ENCODE measurements at places on chromosomes 7 and 10.

DNA sequence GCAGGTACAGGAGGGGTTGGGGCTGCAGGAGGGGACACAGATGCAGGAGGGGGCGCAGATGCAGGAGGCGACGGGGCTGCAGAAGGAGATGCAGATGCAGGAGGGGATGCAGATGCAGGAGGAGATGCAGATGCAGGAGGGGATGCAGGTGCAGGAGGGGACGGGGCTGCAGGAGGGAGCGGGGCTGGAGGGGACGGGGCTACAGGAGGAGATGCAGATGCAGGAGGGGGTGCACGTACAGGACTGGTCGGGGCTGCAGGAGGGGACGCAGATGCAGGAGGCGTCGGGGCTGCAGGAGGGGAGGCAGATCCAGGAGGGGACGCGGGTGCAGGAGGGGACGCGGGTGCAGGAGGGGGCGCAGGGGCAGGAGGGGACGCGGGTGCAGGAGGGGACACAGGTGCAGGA lies 66.5 kb downstream of the VWA2 start:
- no peak for DNase-seq

DNA sequence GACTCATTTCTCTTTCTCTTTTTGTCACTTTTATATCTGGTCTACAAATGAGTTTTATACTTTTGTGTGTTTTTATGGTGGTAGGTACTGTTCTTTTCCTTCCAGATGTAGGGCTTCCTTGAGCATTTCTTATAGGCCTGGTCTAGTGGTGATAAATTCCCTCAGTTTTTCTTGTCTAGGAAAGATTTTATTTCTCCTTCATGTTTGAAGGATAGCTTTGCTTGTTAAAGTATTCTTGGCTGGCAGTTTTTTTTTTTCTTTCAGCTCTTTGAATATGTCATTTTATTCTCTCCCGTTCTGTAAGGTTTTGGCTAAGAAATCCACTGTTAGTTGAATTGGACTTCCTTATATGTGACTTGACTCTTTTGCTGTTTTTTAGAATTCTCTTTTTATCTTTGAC lies 292.7 kb downstream of the RPS24 start:
- DNase-seq: no peak

DNA sequence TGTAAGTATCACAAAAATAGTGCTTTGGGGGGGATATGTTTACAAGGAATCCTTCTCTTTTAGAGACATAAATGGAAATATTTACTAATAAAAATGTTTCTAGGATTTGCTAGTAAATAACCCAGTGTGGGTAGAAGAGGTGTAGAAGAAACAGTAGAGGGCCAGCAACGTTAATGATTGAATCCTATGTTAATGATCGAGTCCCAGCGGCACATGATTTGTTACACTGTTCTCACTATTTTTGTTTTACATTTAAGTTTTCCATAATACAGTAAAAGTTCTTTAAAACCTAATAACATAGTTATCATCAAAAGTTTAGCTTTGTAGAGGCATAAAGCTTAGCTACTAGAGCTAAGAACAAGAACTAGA lies 66.0 kb downstream of the UBE2H start:
- no peak for DNase-seq

GRCh38 chr10:63438506-63439498 lies 27.0 kb downstream of the JMJD1C start:
- DNase-seq: no peak

DNA sequence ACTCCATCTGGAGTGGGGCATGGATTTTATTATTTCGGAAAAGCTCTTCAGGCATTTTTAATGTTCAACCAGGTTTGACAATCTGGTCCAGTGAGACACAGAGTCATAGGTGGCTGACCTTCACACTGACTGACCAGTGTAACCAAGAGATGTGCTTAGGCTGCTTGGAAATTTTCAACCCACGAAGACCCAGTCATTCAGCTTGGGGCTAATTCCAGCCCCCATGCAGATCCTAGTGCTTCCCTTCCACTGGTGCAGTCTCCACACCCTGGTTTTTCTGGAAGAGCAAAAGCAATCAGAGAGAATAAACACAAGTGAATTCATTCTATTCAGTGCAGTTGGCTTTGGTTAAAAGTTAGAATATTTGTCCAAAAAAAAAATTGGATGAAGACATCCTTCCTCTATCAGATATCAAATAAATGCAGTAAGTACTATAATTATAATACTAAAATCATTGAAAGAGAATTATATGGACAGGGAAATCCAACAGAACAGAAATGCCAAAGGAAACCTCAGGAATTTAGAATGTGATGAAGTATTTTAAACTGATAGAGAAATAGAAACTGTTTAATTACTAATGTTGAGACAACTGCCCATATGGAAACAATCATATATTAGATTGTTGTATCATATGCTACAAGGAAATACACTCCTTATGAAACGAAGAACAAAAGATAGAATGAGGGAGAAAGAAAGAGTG lies 178.0 kb downstream of the NPSR1 start:
- no peak for DNase-seq

- no peak for DNase-seq
Observed at GRCh38 chr7:109663806-109664205, 1094.1 kb downstream of the DNAJB9 start.

- DNase-seq: no peak
Observed at GRCh38 chr7:9575716-9576115, 1142.3 kb downstream of the NXPH1 start.

DNA sequence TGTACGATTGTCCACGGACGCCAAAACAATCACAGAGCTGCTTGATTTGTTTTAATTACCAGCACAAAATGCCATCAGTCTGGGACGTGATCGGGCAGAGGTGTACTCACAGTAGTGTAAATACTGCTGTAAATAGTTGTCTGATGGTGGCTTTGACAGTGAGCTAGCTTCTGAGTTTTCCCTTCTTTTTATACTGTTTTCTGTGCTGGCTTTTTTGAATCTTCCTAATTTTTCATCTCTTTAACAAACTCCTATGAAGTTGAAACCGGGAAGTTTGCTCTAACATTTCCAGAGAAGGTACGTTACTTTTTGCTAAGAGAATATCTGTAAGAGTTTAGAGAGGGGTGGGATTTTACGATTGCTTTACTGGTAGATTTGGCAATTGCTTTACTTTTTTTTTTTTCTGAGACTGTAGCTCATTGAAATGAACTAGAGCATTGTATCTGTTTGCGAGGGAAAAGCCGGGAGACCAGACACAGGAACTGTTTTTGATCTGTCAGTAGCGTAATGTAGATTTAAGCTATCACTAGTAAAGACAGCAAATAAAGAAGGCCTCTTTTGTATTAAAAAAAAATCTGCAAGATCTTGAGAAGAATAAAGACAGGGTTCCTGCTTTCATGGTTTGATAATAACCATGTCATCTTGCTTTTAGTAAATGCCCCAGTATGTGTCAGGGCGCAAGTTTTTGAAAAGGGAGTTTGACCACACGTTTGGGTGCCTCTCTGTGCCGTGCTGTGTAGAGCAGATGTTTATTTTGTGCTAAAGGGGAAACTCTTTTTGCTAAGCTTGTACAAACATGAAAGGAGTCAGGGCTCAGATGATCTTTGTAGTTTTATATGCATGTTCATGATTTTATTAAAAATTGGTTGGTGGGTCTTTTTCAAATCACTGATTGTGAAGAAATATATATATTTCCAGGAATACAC lies 712 bp downstream of the FOXP2 start:
- DNase-seq: no peak

GRCh38 chr7:23247603-23248335 lies 1.2 kb downstream of the GPNMB start:
- DNase-seq: no peak

DNA sequence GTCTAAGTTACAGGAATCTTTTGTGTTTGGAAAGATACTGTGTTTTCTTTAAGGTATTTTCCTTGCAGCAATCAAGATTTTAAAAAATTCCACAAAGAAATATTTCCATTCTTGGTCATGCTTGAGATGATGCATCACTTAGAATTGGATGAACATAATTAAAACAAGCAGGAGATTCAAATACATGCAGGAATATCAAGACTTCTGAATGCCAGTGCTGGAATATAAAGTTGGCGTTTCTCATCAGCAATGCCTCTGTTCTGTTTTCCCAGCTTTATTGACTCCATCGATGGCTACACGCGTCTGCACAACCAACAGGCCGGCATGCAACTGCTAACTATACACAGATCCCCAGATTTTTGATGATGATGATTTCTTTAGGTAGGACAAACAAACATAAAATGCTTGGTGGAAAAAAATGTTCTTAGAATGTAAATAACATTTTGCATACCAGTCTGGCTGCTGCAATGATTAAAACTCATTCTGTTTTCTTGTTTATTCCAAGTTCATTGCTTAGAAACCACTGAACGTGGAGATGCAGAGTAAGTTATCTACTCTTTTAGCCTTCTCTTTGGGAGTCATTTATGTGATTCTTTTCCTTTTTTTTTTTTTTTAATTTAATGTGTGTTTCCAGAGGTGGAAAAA lies 91.3 kb upstream of the FAM171A1 start:
- no peak for DNase-seq

All from T47D (cell line).